Hippocampal formation (tissue), 2 donors: ENCODE measurements at places on chromosomes 3 and 15.

DNA sequence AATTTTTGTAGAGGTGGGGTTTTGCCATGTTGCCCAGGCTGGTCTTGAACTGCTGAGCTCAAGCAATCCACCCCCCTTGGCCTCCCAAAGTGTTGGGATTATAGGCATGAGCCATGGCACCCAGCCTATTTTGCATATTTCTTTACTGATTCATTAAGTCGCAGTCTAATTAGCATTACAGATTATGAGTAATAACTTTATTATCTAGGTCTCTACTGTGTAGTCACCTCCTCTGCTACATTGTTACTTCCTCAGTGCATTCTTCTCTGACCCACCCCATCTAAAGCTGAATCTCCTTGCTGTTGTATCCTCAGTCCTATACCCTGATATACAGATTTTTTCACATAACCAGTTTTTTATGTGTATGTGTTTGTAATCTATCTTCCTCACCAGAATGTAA is 61.7 kb downstream of the TFDP2 start:
- no peak for DNase-seq

DNA sequence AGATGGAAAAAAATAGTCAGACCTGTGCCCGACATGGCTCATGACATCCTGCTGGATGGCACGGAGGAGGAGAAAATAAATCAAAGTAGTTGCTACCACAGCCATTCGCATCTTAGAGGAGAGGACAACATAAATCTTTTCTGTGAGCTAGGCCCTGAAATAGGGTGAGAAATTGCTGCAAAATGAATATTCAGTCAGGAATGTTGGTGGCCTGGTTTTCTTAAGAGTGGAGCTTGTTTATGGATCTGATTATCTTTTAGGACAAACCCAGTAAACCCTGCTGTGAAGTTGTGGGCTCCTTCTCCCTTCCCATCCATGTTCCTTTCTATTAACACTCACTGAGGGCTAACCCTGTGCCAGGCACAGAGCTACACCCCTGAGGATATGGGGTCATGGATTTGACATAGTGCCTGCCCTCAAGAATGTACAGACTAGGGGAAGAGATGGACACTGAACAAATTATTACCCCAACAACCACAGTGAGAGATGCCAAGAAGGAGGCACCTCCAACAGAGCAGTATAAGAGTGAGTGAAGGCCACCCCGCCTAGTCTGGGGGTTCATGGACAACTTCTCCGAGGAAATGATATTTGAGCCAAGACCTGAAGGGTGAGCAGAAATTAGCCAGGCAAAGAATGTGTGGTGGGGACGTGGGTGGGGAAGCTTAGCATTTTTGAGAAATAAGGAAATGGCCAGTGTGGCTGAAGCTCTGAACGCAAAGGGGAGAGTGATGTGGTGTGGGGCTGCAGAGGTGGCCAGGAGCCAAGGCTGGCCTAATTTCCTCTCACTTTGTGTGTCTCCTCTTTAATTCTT is 68.9 kb upstream of the ARL8B start:
- DNase-seq: no peak

GRCh38 chr3:194054961-194055360 is 81.0 kb upstream of the HES1 start:
- DNase-seq: no peak

- DNase-seq: no peak
Measured at GRCh38 chr15:73951601-73952000, 25.3 kb downstream of the LOXL1 start.

GRCh38 chr15:37045859-37046740 is 54.2 kb downstream of the MEIS2 start:
- peak; percentile 11 for DNase-seq
